ENCODE measurements at places on chromosomes 2 and 18. TPM values are rescaled to one million over a fixed set of nuclear protein-coding genes. Genes with fewer than 3 reads are reported as not detected.

The GALNT14 gene
- not detected for total RNA-seq

GRCh38 chr2:234355021-234355720 is 141.7 kb downstream of the ARL4C start:
- H3K27me3 ChIP-seq = no peaks in the 10 kb centered on the region
- peaks cover 18% of the 10 kb centered on the region for H3K4me1 ChIP-seq
- DNase-seq = no peak
- H3K36me3 ChIP-seq = peaks cover 26% of the 10 kb centered on the region

The DPYSL5 gene
- total RNA-seq = not detected

- H3K27me3 ChIP-seq = peaks cover 12% of the 10 kb centered on the region
- H3K27ac ChIP-seq = no peak overlapping the region
- no peak for DNase-seq
- H3K36me3 ChIP-seq = no peaks in the 10 kb centered on the region
- no peak overlapping the region for H3K4me3 ChIP-seq
These were observed 183.1 kb downstream of the SMAD2 start for GRCh38 chr18:47747260-47747795.

The PTCD3 gene
- 164 TPM for total RNA-seq

The SP5 gene
- total RNA-seq = not detected

GRCh38 chr2:178811901-178812300 is 4.7 kb upstream of the TTN start:
- no peak for DNase-seq
- no peaks in the 10 kb centered on the region for H3K36me3 ChIP-seq
- no peak overlapping the region for H3K27ac ChIP-seq
- no peak overlapping the region for H3K4me3 ChIP-seq
- H3K4me1 ChIP-seq = no peaks in the 10 kb centered on the region

The ANKRD53 gene
- not detected for total RNA-seq

The LYPD6 gene
- not detected for total RNA-seq

The POTEI gene
- total RNA-seq = not detected

Data from activated CD8-positive, alpha-beta memory T cell treated with anti-CD3 and anti-CD28 coated beads, Interleukin-2, amount 10 ng/mL, durations not matched to agents 7 days and 5 days (primary cell).